ENCODE measurements at places on chromosomes 6 and 20.

DNA sequence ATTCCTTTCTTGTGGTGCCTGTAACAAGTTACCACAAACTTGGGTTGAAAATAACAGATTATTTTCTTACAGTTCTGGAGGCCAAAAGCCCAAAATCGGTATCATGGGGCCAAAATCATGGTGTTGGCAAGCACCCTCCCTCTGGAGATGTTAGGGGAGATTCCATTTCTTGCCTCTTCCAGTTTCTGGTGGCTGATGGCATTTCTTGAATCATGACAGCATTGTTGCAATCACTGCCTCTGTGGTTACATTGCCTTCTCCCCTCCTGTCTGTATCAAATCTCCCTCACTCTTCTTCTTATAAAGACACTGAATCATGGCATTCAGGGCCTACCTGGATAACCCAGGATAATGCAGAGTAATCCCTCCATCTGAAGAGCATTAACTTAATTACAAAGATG is 17.9 kb upstream of the TENT5A start:
- DNase-seq, result no peak

DNA sequence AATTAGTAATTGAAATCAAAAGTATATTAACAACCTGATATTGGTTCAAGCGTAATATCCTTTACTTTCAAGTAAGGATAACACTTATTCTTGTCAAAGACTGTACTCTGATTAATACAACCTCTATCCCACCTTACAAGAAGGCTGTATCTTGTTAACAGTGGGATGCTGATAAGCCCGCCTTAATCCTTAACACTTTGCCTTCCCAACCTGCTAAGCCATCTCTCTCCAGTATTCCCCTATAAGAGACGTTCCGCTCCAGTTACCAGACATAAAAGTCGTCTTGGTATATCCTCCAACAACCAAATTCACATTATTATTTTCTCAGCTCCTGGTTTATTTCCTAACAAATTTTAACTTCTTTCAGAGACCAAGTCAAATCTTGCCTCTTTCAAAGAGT is 2.0 kb downstream of the BTBD9 start:
- no peak for DNase-seq

- no peak for DNase-seq
Observed at GRCh38 chr6:137488150-137489045, 5.8 kb downstream of the OLIG3 start.

- no peak for DNase-seq
Observed at GRCh38 chr6:25972902-25973301, 10.3 kb downstream of the TRIM38 start.

DNA sequence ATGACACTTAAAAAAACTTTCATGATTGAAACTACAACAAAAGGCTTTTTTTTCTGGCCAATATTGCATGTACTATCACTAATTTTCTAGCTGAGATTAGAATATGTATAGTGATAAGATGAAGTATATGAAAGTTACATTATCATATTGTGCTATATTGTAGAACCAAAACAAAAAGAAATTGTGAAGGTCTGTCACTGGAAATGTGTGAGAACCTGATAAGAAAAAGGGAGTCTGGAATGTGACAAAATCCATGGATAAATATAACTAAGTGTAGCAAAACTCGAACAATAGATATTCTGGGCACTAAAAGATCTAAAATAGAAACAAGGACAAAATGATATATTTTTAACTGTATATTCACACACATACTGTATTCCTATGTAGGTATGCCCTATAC is 36.7 kb upstream of the FAM135A start:
- no peak for DNase-seq

DNA sequence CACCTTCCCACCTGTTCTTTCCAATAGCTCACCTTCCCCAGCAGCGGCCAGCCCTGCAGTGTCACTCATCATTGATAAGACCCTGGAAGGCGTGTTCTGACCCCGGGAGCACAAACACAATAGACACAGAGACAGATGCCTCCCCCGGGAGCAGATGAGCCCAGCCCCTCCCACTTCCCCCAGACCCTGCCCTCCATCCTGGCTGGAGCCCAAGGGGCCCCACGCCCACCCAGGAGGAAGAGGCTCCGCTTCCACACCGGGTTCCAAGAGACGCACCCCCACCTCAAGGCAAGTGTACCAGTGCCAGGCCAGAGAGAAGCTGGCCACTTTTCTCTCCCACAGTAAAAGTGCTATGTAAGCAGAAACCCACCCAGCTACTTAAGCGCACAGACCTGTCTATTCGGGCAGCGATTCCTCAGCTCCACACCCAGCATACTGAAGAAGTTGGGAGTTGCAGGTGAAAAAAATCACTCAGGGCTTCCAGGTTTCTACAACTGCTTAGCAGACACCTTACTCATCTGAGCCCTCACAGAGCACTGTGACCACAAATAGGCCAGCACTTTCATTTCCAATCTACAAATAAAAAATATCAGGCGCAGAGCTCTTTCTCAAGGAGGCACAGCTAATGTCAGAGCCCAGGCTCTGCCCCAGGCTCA is 93.4 kb upstream of the NXT1 start:
- no peak for DNase-seq

DNA sequence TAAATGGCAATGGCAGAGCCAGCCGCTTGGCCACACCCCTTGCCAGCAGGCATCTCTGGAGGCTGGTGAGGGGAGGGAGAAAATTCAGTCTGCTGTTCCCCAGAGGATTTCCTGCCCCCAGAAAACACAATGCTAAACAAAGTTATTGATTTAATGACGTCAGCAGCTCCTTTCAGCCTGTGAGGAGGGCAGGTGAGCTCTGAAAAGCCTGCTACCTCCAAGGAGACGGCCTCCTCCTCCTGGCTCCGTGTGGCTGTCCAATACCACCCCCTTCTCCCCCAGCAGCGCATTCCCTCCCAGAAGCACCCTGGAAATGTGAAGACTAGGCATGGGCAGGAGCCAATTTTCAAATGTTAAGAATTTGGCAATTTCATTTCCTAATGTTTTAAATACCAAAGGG is 393.1 kb downstream of the ZFAND3 start:
- no peak for DNase-seq

- DNase-seq, result no peak
Observed at GRCh38 chr20:3156811-3157619, 2.6 kb downstream of the FASTKD5 start.

DNA sequence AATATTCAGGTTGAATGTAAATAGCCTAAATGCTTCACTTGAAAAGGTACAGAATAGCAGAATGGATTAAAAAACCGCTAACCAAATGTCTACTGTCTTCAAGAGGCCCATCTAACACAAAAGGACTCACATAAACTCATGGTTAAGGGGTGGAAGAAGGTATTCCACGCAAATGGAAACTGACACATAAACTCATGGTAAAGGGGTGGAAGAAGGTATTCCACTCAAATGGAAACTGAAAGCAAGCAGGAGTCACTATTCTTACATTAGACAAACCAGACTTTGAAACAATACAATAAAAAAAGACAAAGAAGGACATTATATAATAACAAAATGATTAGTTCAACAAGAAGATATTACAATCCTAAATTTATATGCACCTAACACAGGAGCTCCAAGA is 38.3 kb upstream of the PKIB start:
- no peak for DNase-seq

DNA sequence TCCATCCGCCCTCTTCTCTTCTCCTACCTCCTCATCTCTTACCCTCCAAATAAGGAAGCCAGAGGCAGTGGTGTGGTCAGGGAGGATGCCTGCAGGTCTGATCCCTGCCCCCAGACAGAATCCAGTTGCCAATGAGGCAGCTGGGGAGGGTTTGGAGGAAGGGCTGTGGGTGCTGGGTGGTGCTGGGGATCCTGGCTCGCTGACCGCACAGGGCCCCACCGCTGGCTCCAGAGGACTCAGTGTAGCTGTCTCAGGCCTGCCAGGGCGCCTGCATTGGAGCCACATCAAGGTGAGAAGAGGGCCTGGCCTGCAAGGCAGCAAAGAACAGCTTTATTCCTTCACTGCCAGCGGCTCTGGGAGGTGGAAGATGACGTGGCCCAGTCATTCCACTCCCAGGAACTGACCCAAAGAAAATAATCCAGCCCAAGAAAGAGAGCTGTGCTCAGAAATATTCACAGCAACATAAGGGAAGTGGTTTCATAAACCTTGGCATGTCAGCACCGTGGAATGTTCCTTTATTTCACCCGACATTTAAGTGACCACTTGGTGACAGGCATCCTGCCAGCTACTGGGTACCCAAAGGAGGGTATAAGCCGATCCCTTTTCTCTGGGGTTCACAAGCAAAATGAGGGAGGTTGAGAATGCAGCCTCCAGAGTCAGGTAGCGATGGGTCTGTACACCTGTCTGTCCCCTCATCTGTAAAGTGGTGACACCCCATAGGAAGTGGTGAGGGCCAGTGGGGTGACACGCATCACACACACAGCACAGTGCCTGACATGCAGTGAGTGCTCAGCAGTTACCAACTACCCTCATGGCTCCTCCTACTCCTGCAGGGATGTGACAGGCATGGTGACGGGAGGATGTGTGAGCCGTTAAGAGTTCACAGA is 125.1 kb downstream of the SNX5 start:
- DNase-seq, result no peak

GRCh38 chr20:19858466-19859371 is 100.7 kb downstream of the RIN2 start:
- no peak for DNase-seq

DNA sequence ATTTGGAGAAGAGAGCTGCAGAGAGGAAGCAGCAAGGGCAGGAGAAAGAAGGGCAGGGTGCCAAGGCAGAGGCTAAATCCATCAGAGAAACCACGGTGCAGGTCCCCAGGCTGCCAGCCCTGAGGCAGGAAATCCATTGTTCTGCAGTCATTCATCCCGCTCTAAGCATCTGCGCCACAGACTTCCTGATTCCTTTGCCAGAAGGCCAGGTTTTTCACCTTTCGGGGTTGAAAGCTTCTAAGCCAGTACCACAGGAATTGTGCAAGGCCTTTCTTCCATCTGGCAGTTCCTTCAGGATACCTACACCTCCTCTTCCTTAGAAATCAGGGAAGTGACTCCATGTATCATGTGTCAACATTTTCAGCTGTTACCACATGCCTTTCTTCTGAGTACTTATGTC is 45.6 kb downstream of the ADGRF5 start:
- DNase-seq, result no peak

DNA sequence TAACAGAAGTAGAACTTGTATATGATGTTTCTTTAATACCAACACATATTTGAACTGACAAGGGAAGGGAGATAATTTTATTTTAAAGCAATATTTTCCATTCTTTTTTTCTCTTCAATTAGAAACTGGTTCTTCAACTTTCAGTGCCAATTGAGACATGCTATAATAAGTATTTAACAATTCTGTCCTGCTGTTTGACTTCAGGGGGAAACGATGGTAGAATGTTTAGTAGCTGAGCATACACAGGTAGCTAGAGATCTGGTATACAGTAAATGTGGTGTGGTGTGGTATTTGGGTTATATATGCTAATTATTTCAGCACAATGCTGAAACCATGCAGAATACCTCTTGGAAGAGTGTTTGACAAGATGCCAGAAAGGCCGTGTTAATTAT is 156.9 kb downstream of the ARID1B start:
- DNase-seq, result no peak

- no peak for DNase-seq
Observed at GRCh38 chr20:63782521-63782971, 43.0 kb downstream of the SLC2A4RG start.

DNA sequence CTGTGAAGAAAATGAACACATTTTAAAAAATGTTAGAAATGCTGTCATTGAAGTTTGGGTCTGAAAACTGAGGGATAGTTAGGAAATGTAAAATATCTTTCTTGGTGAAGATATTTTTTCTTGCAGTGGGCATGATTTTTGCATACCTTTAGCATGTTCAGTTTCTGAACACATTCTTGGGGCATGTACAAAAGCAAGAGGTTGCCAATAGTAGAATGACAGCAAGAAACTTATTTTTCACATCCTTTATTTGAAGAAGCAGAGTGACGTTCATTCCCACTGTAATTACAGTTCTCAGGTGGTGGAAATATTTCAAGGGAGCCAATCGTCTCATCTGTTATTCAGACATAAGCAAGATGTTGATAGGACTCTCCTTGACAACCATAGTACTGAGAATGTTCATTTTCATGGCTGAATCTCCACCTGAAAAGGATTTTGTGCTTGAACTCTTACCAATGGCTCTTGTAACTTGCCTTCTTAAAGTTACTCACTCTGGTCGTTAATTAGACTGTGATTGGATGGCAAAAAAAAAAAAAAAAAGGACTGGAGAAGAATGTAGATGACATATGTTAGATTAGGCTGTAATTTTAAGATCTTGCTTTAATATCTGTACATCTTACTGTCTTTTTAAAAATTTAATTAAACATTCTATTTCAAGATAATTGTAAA is 74.4 kb downstream of the DOK5 start:
- no peak for DNase-seq

GRCh38 chr20:36886859-36887751 is 11.2 kb downstream of the TLDC2 start:
- peak; percentile 81 for DNase-seq

DNA sequence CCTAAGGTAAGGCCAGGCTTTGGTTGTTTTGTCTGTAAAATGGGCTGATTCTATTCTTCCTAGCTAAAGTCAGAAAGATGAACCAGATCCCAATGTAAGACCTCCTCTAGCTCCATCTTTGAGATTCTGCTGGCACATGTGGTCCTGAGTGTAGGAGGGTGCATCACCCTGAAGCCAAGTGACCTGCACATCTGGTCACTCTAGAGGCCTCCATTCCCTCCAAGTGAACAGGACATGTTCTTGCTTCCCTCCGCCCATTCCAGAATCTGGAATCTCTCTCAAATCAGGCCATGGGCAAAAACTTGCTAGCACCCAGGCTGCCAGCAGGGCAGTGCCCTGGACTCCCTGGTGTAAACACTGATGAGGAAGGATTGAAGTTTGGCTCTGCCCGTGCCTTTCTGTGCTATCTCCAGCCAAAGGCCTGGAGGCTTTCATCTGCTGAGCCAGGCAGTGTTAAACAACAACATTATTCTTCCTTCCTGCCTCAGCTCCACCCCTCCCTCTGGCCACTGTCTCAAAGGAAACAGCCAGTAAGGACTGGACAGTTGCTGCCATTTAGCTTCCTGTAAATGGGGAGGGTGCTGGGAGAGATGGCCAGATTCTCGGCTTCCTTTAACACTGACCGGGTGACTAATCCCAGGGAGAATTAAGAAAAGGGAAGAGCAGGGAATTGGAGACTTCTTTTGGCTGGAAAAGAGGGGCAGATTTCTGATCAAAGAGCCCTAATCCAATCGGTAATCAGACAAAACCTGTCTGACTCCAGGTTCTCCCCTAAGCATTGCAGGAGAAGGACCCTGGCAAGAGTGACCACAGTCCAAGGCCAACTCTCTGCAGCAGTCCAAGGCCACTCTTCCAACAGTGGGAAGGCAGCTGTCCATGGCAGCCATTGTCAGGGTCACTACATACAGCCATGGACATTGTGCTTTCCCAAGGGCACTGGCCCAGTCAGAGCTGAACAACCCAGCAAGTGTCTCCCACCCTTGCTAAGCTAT is 19.5 kb upstream of the ADGRF1 start:
- DNase-seq, result no peak

GRCh38 chr6:148465670-148466069 is 123.0 kb downstream of the SASH1 start:
- no peak for DNase-seq

DNA sequence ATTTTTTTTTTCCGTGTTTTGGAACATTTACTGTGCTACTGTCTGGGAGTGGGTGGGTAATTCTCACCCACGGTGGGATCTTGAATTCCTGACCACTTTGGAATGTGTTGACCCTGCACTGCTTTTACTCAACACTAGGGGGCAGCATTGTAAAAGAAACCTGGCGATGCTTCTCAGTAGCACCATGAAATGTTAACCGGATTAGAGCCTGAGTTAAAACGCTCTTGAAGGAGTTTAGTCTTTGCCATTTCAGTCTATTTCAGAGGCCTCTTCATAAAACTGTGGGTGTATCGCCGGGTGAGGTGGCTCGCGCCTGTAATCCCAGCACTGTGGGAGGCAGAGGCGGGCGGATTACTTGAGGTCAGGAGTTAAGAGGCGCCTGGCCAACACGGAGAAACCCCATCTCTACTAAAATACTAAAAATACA is 114.4 kb upstream of the PRND start:
- peak; percentile 16 for DNase-seq

Data from stimulated activated CD4-positive, alpha-beta T cell treated with anti-CD3 and anti-CD28 coated beads, Interleukin-12 subunit alpha, Interleukin-12 subunit beta, amount 100 ng/mL, for 4 hours (primary cell).